ENCODE measurements at places on chromosomes 7 and 10.

DNA sequence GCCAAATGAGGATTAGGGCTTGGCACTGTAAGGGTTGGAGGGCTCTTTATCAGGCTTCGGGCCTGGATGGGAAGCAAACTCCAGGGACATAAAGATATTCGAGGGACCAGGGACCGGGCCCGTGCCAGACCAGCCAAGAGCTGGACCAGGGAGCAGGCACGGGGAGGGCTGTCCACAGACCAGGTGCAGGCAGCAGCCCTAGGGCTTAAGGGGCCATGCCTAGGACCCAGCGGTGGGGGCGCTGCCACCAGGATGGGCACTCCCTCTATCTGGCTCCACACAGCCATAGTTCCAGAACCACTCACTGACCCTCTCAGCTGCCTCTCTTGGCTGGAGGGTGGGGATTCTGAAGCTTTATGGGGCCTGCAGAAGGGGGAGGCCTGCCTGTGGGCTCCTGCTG, 32.9 kb downstream of the FAM241B start:
- no peak for DNase-seq

DNA sequence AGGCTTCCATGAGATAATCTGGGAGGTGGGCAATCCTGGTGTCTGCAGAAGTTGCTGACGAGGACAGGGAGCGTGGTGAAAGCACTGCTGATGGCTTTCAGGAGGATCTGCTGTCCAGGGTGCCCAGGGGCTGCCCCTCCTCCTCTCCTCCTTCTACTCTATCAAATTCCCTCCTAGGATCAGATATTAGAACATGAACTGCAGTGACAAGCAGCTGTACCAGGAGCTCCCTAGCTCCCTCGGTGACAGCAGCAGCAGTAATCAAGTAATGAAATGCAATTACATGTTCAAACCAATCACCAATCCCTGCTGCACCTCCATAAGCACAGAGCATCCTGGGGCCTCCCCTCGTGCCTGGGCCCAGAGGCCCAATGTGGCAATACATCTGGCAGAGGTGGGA, 46.9 kb downstream of the GRID1 start:
- no peak for DNase-seq

DNA sequence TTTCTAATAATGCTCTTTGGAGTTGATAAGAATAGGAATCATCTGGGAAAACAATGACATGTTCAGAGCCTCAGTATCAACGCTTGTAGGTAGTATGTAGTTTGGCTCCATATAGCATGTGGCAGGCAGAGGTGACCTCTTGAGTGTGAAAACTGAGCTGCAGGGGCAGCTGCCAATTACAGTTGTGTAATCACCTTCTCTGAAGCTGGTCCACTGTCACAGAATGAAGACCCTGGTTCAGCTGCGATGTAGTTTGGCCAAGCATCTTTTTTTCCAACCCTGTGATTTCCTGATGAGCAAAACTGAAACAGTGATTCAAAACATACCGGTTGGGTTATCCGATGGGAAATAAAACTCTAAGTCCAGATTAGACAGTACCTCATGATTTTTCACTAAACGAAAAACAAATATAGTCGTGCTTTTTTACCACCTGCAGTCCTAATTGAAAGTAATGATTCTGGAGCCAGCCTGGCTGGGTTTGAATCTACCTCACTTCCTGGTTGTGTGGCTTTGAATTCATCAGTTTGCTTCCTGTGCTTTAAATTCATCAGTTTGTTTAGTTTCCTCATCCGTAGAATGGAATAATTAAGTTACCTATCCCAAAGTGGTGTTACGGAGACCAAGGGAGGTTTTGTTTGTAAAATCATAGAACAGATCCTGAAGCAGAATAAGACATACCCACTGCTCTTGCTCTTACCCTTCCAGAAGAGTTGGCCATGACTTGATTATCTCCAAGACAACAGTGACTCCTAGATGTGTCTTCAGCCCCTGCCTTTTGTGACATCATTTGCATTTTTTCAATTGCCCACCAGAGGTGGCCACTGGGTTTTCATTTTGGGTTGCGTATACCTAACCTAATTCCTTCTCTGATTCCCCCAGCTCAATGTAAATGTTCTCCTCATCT, 87.4 kb downstream of the CELF2 start:
- DNase-seq: no peak

GRCh38 chr7:43879477-43879876, 10.2 kb upstream of the MRPS24 start:
- DNase-seq: no peak

DNA sequence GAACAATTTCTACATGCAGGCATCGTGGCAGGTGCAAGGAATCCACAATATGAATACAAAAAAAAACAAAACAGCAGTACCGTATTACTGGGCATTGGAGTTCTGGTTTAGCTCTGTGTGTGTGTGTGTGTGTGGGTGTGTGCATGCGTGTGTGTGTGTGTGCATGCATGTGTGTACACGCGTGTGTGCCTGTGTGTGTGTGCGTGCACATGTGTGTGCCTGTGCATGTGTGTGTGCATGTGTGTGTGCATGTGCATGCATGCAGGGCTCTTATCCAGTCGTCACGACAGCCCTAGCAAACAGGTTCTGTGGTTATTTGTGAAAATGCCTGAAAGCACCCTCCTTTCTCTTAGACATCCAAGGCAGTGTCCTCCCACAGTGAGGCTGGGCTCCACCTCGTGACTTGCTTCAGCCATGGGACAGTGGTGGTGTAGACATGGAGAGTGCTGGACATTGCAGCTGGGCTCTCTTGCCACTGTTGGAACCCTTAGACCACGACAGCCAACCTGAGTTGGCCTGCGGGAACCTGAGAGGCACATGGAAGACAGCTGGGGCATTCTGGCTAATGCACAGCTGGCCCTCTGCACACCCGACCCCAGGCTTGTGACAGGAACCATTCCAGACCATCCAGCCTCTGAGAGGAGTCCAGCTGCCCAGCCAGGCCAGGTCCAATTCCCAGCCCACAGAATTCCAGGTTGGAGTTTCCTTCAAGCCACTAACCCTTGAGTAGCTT, 173.4 kb upstream of the SHH start:
- DNase-seq: no peak

GRCh38 chr7:94011714-94012353, 7.7 kb upstream of the BET1 start:
- DNase-seq: no peak

DNA sequence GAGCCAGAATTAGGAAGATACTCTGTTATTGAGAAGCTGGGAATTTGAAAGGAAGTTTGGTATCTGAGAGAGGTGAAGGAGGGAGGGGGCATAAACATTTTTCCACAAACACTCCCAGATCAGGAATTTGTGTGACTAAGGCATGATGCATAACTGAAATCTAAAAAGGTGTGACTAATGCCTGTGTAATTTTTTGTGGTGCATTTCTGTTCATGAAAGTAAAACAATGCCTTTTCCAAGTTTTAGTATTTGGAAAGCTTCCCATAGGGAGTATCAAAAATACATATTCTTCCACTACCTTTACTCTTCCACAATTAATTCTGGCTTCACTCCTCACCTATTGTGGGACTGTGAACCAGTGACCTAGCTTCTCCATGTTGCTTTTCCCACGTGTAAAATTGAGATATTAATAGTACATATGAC, 56.4 kb upstream of the CAV2 start:
- no peak for DNase-seq

- DNase-seq: no peak
Observed at GRCh38 chr7:45086331-45087065, 2.3 kb downstream of the NACAD start.

GRCh38 chr10:109821672-109822071, 101.6 kb downstream of the XPNPEP1 start:
- DNase-seq: no peak

GRCh38 chr7:2734084-2734686, 46.2 kb downstream of the AMZ1 start:
- DNase-seq: no peak

DNA sequence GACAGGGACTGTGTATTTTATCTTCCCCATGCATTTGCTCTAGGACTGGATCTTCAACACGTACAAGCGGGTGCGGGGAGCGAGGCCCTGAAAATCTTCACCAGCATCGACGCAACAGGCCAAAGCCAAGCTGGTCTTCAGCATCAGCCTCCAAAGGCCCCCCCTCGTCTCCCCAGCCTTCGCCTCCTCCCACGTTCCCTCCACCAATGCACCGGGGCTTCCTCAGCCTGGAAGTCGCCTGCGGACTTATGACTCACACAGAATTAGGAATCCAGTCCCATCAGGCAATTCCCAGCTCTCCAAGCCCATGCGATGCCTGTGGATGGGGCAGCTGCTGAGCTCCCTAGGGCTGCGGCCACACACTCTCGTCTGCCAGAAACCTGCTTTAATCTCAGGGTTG, 36.3 kb upstream of the RNF32 start:
- DNase-seq: no peak

DNA sequence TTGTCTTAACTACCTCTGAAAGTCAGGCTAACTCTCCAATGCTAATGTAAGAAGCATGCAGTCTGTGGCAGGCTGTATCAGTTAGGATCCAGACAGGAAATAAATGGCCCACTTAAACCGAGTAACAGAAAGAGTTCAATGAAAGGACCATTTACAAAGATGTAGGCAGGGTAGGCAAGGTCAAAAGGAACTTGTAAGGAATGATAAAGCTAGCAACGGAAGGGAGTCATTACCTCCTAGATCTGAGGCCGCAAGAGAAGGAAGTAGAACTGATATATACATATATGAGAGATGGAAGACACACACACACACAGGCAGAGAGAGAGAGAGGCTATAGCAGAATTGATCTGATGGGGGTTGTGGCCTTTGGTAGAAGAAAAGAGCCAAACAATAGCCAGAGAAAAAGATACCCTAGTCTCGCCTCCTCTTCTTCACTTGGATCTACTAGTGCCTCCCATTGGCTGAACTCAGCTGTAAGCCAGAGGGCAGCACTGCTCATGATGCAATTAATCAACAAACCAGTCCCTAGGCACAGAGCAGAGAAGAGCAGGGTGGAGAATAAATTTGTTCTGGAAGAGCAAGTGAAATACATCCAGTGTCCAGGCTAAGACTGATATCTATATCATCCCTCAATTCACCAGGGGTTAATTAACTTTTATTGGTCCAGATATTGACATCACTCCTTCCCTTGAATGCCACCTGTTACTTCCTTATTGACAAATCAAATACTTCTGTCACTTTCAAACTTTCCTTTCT, 91.2 kb downstream of the LSMEM1 start:
- no peak for DNase-seq

- DNase-seq: no peak
Observed at GRCh38 chr10:72109636-72110157, 21.3 kb upstream of the SPOCK2 start.

DNA sequence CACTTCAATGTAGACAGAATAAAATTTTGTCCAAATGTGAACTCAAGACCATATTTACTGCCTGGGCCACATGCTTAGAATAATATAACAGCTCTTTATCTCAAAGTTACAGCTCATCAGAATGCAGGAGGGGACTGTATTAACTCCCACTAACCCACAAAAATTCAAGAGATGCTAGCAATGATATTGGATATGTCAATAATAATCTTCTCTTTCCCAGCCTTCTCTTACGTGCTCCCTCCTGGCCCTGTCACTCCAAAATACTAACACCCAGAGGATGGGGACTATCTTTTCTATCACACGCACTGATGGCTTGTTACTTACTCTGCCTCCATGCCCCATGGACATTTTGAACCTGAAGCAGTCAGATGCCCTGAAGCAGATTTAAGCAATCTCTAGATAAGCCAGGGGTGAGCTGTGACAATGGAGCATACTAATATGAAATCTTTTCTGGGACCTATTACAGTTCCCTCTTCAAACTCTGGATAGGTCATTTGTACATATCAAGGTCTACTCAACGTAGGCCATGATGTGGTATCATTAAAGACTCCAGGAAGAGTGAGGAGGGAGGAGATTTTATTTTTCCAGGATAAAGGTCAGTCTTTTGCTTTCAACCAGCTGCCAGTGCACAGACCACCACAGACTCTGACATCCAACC, 803.0 kb downstream of the GRM8 start:
- DNase-seq: no peak

DNA sequence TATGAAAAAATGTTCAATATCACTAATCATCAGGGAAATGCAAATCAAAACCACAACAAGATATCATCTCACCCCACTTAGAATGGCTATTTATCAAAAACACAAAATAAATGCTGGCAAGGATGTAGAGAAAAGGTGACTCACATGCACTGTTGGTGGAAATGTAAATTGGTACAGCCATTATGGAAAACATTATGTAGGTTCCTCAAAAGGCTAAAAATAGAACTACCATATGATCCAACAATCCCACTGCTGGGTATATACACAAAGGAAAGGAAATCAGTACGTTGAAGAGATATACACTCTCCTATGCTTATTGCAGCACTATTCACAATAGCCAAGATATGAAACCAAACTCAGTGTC, 50.2 kb downstream of the CDK1 start:
- no peak for DNase-seq

GRCh38 chr7:18497800-18498199, 2.3 kb downstream of the HDAC9 start:
- DNase-seq: no peak

GRCh38 chr10:85098835-85099521, 770.6 kb downstream of the CCSER2 start:
- DNase-seq: no peak

- no peak for DNase-seq
Observed at GRCh38 chr10:7895699-7896090, 77.4 kb downstream of the TAF3 start.

- DNase-seq: no peak
Observed at GRCh38 chr10:57017356-57018037, 656.4 kb upstream of the ZWINT start.

DNA sequence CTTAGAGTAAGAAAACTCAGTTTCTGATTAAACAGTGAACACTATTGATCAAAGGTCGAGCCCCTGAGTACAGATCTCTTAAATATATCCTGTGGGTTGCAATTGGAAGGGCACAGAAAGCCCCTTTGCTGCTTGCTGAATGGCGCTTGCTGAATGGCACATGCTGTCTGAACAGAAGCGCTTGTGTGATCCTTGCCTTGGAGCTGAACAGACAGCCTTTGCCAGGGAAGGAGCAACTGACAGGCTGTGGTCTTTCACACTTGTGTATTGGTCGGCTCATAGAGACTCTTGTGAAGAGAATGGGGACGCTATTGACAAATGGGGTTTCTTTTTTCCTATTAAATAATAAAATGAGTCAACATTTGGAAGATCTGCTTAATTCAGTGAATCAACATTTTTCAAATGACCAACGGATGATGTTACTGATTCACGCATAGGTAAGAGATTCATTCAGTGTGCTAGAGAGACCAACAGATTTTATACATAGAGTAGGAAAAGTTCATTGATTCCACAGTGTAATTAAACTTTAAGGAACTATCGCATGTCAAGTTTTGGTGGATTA, 99.4 kb upstream of the TNS3 start:
- DNase-seq: no peak

- no peak for DNase-seq
Observed at GRCh38 chr7:74057216-74057925, 26.2 kb upstream of the LIMK1 start.

- peak; percentile 42 for DNase-seq
Observed at GRCh38 chr7:95246831-95247370, 77.4 kb downstream of the PON1 start.
